ENCODE measurements at places on chromosomes 1 and 21.

DNA sequence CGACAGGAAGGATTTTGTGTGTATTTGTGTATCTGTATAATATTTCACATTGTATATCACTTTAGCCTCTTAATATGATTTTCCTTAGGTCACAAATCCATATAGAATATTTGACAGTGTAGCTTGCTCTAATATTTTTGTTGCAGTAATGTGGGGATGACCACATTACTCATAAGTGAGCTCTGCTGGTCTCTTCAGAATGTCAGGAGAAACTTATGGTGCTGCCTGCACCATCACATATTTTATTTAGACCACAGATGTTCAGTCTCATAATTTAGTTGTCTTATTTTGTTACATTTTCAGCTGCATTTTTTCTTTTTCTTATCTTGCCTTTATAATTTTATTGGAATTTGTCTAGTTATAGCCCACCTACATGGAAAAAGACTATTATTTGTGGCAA is 205.3 kb downstream of the PBX1 start:
- DNase-seq = no peak

GRCh38 chr1:21332554-21333311 is 42.5 kb upstream of the ECE1 start:
- DNase-seq = no peak

- no peak for DNase-seq
Measured at GRCh38 chr1:33443705-33444180, 12.8 kb upstream of the PHC2 start.

GRCh38 chr1:1947493-1947892 is 28.4 kb upstream of the TMEM52 start:
- DNase-seq = no peak

DNA sequence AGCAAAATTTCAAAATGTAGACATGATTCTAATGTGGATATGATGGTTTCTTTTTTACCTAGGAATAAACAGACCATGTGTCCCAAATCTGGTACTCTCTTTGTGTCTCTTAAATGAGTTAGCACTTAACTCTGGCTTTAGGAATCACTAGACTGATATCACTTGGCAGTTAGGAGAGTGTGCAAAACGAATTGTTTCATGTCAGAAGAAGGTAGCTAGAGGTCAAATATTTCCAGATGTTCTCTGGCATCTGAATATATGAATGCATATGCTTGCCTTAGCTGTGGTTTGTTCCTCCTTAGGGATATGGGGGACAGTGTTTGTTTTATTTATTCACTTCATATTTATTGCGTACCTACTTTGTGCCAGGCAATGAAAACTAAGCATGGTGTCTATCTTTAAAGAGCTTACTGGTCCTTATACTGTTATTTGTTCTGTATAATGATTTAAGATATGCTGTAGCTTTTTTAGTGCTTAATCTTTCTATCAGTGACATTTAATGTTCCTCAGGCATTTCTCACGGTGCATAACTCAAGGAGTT is 65.2 kb downstream of the LRRC8C start:
- DNase-seq = peak; percentile 49
